H4 (cell line): ENCODE measurements at places on chromosomes 6 and 20. TPM values are rescaled to one million over a fixed set of nuclear protein-coding genes. Genes with fewer than 3 reads are reported as not detected.

- no peak for DNase-seq
Measured at GRCh38 chr20:36572701-36573102, 695 bp upstream of the TGIF2 start.

- DNase-seq, result no peak
Measured at GRCh38 chr20:35020108-35020928, 64.7 kb downstream of the MYH7B start.

GRCh38 chr6:124132256-124132655 lies 328.6 kb downstream of the NKAIN2 start:
- peak; percentile 71 for DNase-seq

Gene ABRACL
- total RNA-seq, result 53.1 and 68.9 TPM in 2 replicates

Gene GJA1
- total RNA-seq, result 60.4 and 79.5 TPM in 2 replicates

DNA sequence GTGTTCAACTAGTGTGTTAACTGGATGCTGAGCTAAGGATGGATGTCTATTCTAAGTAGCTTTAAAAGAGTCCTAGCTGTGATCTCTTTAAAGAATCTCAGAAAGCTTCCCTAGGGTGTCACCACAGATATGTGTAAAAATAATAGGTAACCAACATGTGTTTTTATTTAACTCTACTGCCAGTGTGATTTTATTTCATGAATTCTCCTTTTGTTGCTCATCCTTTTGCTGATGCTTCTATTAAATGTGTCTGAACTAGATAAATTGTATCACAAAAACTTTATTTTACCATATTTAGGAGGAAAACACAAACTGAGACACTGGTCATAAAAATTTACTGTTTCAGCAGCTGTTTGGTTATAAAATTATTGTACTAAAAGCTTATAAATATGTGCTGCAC lies 809.4 kb upstream of the CITED2 start:
- no peak for DNase-seq

Gene NFATC2
- total RNA-seq, result 0.08 and 0.23 TPM in 2 replicates

Gene ARHGAP18
- 8.0 and 8.9 TPM in 2 replicates for total RNA-seq

- no peak for DNase-seq
Measured at GRCh38 chr20:44073011-44073674, 113.8 kb downstream of the JPH2 start.
